ENCODE measurements at places on chromosomes 16 and 17.

DNA sequence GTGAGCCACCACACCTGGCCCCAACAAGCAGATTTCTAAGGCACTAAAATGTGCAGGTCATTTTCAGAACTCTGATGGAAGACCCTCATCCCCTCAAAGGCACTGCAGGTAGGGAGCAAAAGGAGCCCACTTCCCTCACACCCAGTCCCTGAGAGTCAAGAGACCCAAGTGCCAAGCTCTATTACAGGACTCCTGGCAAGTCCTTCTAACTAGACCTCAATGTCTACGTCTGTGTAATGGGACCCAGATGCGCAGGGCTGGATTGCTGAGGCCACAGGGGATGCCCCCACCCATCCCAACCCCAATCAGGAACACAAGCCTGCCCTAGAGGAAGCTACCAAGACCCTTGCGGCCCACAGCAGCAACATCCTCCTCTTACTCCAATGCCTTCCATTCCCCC lies 2.7 kb downstream of the PLLP start:
- DNase-seq = no peak

- peak; percentile 60 for DNase-seq
Measured at GRCh38 chr16:88063211-88063773, 112.1 kb downstream of the BANP start.

GRCh38 chr16:79286646-79287423 lies 313.7 kb downstream of the MAF start:
- no peak for DNase-seq

DNA sequence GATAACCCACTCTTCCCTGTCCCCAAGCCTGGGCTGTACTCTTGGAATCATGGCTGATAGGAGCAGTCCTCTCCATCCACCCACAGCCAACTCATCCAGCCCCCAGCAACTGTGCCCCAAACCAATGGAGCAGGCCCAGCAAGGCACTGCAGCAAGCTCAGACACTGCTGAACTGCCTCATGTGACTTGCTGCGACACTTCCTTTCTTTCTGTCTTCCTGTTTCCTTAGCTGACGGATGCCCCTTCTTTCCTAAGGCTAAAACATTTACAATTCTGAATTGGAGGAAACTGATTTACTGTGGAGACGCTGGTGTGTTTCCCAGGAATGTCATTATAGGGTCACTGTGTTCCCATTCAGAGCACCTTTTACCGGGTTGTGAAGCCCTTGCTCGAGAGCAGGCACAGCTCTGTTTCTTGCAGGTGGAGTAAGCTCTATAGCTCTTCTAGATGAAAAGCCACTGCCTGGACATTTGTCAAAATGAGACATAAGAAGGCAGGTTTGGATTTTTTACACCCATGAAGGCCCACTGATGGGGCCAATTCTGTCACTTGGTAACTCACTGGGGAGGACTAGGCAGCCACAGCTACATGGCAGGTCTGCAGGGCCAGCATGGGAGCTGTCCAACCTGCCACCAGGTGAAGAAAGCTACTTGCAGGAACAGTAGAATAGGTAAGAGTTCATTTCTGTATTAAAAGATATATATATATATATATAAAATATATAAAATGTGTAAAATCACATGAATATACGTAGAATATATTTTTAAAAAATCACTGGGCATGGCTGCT lies 27.4 kb downstream of the TMEM11 start:
- no peak for DNase-seq

- no peak for DNase-seq
Measured at GRCh38 chr16:78742501-78743283, 643.2 kb downstream of the WWOX start.

- no peak for DNase-seq
Measured at GRCh38 chr17:59631276-59631675, 11.6 kb downstream of the CLTC start.

DNA sequence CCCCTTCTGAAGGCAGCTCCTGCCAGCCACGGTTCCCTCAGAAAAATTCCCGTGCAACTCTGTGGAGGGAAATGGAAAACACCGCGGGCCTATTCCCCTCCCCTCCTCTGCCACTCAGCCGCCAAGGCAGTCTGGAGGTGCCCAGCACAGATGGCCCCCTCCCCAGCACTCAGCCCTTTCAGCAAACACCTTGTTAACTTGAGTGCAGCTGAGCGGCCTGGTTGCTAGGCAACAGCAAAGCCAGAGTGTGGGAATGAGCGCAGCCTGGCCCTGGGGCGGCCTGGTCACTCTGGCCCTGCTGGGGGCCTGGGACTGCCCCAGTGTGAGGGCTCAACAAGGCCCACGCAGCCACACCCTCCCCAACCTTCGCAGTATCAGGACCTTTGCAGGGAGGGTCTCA lies 32.8 kb downstream of the CACNA1G start:
- DNase-seq = no peak

DNA sequence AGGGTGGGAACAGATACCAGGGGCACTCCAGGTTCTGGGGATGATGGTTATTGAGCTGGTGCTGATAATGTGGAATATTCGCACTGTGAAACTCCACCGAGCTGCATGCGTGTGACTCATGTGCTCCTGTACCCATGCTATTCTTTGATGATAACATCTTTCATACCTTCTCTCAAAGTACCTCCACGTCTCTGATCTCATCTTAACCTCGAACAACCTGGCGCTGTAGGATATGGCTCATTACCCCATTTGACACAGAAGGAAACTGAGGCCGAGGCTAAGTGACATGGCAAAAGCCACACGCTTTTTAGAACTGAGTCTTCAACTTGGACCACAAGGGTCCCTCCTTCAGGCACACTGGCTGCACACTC lies 30.2 kb upstream of the MRPS23 start:
- no peak for DNase-seq

GRCh38 chr16:84368308-84368996 lies at the start of gene ATP2C2:
TSS of gene ATP2C2 (plus strand) at chr16:84368538. CDS start at chr16:84368616, 78 bp downstream.
- DNase-seq = no peak

GRCh38 chr16:73289232-73289631 lies 241.3 kb upstream of the ZFHX3 start:
- DNase-seq = no peak

- DNase-seq = no peak
Measured at GRCh38 chr17:78154903-78155811, 9.0 kb downstream of the C17orf99 start.

DNA sequence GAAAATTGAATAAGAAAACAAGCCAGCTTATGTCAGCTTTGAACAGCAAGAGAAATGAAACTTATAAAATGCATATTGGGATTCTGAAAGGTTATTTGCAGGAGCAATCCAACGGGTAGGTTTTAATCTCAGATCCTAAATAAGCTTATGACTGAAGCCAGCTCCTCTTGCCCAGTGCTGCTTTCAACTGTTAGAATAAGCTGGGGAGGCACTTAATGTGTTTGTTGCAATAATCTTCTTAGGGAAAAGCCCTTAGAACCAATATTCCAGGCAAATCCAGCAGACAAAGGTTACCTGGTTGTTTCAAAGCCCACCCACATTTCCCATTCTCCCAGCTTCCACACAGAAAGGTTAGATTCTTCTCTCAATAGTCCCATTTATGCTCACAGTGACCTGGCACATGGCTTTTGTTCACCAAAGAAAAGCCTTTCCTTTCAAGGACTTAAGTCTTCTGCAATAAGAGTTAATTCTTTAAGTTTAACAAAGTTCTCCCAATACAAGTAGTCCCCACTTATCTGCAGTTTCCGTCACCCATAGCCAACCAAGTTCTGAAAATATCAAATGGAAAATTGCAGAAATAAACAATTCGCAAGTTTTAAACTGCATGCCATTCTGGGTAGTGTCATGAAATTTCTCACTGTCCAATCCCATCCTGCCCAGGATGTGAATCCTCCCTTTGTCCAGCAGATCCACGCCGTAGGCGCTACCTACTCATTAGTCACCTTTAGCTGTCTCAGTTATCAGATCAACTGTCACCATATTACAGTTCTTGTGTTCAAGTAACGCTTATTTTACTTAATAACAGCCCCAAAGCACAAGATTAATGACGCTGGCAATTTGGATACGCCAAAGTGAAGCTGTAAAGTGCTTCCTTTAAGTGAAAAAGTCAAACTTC lies 5.9 kb downstream of the TEX2 start:
- no peak for DNase-seq

GRCh38 chr17:27109346-27109745 lies 184.6 kb upstream of the WSB1 start:
- DNase-seq = no peak

GRCh38 chr17:67245694-67246402 lies 852 bp upstream of the HELZ start:
- no peak for DNase-seq

DNA sequence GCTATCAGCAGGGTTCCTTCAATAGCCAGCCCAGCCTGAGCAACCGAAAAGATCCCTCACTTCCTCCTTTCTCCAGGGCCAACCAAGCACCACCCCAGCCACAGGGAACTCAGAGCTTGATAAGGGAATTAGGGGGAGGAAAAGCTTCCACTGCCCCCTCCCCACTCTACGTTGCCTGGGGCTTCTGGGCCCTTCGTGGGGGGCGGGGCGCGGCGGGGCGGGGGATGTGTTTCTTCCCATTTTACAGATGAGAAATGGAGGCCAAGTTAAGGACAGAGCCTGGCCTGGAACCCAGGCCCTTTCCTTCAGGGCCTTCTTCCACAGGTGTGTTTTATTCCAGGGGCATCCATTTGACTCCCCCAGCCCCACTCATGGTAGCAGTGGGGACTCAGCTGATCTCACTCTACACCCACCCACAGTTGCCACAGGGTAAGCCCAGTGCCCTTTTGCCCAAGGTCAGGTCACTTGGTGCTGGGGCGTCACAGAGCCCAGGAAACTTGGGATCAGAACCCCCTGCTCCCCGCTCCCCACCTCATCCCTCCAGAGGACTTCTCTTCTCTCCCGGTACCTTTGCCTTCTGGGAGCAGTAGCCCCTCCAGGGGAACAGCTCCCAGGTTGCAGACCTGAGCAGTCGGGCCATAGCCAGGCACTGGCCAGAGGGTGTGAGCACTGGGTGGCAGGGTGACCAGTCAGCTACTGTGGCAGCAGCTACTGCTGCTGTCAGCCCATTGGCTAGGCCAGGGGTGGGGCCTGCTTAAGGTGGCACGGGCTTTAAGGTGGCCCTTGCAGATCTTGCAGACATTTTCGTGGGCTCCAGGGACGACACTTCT lies at the start of gene LDHD:
LDHD (minus strand) TSS at position 700 of the 830 bp plus-strand sequence; CDS start at position 640, 60 bp downstream.
- DNase-seq = peak; percentile 66

DNA sequence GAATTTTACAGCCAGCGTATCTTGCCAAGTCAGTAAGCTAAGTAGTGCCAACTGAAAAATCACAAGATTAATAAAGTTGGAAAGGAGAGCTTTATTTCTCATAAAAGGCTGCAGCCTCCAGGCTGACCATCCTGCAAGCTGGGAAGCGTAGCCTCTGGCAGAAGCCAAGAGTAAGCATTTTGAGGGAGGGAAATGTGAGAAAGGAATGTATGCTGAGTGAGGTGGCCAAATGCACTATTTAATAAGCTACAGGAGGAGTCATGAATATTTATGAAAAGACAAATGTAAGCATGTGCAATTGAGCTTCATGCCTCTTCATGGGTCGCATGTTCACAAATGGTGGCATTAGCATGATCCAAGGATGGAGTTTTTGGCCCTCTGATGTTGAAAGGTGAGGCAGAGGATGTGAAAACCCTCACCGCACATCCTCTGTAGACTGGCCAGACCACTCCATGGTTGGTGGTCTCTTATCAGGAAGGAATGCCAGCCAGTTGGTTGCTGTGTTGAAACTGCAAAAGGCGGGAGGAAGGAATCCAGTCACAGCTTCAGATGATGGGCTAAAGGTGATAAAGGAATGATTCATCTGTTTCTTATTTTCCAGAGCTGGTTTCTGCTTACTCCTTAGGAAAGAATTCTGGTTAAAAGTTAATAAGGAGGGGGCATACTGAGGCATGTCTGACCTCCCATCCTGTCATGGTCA lies 9.2 kb downstream of the KRT33B start:
- DNase-seq = no peak

Data from cardiac fibroblast (primary cell).